Mucosa of gallbladder (tissue), 1 donor: ENCODE measurements at places on chromosomes 3 and 15.

GRCh38 chr3:37590328-37591079 is 271.2 kb upstream of the CTDSPL start:
- no peak for DNase-seq

DNA sequence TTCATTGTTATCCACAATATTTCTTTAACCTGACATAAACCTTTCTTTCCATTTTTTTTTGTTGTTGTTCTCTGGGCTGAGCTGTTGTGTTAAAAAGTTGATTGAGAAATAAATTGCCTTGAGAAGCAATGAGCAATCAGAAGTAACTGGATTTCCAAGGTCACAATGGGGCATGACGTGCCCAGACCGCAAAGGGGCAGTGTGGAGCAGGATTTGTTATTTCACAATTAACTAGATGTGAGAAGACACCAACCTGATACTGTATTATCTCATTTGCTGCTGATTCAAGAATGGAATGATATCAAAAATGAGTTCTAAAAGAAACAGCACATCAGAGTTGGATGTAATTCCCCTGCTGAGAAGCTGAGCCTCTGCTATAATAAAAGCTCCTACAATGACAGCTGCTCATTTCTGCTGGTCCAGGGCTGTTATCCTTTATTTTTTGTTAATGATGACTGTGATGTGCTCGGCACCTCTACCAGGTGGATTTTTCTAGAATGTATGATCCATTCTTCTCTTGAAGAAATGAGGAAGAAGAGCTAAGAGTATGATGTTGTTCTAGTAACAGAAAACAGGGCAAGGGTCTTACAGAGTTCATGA is 28.1 kb downstream of the CPNE4 start:
- DNase-seq: peak; percentile 19

GRCh38 chr3:134357914-134358811 is 16.1 kb downstream of the AMOTL2 start:
- peak; percentile 68 for DNase-seq

GRCh38 chr3:170517242-170517945 is 68.5 kb downstream of the SLC7A14 start:
- DNase-seq: no peak

GRCh38 chr15:86916671-86917360 is 837.1 kb downstream of the AGBL1 start:
- no peak for DNase-seq

- no peak for DNase-seq
Observed at GRCh38 chr3:55604402-55604801, 117.3 kb upstream of the WNT5A start.

DNA sequence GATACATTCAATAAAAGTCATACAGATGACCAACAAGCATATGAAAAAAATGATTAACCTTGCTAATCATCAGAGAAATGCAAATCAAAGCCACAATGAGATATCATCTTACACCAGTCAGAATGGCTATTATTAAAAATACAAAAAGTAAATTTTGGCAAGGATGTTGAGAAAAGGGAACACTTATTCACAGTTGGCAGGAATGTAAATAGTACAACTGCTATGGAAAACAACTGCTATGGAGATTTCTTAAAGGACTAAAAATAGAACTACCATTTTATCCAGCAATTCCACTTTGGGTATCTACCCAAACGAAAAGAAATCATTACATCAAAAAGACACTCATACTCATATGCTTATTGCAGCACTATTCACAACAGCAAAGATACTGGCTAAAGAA is 1121.8 kb downstream of the TBL1XR1 start:
- DNase-seq: no peak

DNA sequence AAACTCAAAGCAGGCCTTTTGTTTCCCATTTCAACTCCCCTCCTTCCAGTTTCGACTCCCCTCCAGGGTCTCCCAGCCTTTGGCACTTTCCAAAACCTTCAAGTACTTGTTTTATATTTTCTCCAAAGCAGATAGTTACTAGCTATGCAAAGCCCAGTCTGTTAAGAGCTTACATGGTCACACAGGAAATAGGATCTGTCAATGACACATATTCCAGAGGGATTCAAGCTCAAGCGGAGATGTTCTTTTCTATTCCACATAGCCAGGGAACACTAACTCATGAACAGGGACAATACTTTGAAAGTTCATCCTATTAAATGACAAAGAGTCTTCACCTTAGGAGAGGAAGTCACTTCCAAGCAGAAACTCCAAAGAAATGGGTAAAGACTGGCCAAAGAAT is 18.6 kb downstream of the SUCLG2 start:
- DNase-seq: no peak

GRCh38 chr3:81931265-81932251 is 170.1 kb upstream of the GBE1 start:
- DNase-seq: no peak

DNA sequence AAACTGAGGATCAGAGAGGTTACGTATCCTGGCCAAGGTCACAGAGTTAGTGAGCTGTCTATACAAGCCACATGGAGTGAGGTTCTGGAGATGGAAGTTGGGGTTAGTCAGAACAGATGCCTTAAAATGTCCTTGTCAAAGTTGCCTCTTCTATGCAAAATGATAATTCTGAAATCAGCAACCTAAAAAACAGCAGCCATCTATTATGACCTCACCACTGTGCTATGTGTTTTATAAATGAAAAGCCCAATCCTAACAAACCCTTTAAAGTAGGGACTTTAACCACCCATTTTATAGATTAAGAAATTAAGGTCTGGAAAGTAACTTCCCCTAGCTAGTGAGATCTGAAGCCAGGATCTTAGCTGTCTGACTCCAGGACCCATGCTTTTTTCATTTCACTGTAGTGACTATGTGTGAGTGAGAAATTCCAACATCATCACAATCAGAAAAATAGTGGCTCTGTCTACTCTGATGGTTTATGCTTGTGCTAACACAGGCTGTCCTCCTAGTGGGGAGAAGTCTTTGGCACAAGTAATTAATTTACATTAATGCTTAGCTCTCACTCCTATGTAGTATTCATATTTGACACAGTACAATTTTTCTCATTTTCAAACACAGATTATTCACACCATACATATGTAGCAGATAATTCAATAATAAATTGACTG is 143.6 kb downstream of the ANO10 start:
- DNase-seq: no peak

DNA sequence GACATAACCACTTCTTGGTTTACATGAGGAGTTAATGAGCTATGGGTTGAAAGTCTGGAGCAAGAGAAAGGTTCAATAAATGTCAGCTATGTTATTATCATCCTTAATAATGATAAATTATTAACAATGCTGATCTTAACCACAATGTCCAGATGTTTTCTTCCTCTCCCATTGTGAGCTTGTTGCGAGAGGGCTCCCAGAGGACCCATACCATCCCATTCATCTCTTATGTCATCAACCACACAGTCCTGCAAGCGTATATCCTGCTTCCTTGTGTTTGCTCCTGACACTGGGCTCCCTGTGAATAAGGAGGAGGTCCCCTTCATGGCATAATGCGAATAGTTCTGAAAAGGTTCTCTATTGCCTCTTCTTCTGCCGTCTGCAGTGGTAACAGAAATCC is 266.8 kb downstream of the TLE3 start:
- no peak for DNase-seq

GRCh38 chr3:107201146-107201545 is 176.1 kb upstream of the CCDC54 start:
- no peak for DNase-seq

DNA sequence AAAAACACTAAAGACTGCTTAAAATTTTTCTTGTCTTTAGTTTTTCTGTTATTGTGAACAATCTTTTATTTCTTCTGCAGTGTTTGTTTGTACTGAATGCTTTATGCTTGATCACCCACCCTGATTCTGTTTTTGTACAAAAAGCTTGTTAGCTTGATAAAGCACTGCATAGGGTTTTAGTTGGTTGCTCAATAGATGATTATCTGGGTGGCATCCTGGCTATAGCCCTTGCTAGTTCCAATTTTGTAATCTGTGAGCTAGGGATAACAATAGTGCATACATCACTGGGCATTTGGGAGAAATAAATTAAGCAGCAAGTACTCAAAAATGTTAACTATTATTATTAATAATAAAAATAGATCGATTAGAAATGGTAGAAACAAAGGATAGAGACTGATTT is 102.3 kb downstream of the ZPLD1 start:
- no peak for DNase-seq

DNA sequence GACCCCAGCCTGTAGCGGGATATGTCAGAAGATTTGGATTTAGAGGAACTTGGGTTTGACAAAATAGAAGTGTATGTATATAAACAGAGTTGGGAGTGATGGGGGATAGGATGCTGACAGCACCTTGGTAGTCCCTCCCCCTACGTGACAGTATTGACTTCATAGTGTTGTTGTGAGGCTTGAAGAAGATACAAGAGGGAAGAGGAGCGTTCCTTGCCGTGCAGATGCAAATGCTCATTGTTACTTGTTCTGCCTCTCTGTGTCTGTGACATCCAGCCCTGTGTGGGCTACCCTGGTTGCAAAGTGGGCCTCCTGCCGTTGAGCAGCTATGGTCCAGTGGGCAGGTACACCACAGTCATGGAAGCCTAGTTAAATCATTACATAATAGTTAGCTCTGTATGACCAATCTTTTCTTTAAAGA is 45.0 kb downstream of the SMAD3 start:
- DNase-seq: no peak

- DNase-seq: no peak
Observed at GRCh38 chr3:67489816-67490215, 164.6 kb downstream of the SUCLG2 start.

DNA sequence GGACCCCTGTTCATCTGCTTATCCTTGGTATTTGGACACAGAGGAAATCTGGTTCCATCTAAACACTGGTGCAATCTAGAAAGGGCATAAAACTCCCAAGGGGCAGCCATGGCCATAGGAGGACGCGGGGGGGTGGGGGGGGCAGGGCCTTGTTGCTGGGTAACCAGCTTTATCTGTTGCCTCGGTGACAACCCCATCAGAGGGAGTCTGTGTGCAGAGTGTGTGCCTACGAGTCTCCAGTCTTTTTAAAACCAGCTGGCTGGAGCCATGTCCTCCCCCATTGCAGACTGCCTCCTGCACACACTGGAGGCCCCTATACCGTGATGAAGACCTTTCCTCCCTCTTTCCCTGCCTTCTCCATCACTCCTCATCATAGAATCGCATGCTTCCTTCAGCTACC is 26.4 kb upstream of the CORO2B start:
- DNase-seq: no peak

- no peak for DNase-seq
Observed at GRCh38 chr3:142915636-142916035, 26.8 kb upstream of the PCOLCE2 start.

- no peak for DNase-seq
Observed at GRCh38 chr3:61057464-61057863, 193.8 kb downstream of the FHIT start.

- no peak for DNase-seq
Observed at GRCh38 chr3:154129625-154130024, 8.4 kb downstream of the ARHGEF26 start.

- DNase-seq: no peak
Observed at GRCh38 chr3:71713041-71713440, 12.2 kb downstream of the EIF4E3 start.

GRCh38 chr3:10804183-10804648 is 11.8 kb upstream of the SLC6A11 start:
- no peak for DNase-seq

DNA sequence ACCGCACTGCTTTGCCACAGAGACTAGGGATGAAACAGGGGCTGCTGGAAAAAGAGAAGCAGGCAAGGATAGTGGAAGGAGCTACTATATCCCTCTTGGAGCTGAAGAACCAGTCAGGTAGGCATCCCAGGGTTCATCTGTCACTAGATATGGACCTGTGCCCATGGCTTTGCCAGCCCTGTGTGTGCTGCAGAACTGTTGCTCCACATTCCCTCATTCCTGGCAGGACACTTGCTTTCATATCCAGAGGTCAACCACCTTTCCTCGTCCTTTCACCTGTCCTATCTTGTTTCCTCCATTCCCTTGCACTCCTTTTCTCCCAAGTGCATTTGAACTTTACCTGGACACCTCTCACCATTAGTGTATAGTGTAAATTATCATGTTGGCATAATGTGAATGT is 12.0 kb downstream of the SNRK start:
- peak; percentile 50 for DNase-seq
